ENCODE measurements at places on chromosomes 3 and 15.

- DNase-seq: no peak
These were observed 7.3 kb downstream of the ILDR1 start for GRCh38 chr3:122014741-122015140.

GRCh38 chr3:58271901-58272501 is 34.0 kb upstream of the RPP14 start:
- DNase-seq: no peak

DNA sequence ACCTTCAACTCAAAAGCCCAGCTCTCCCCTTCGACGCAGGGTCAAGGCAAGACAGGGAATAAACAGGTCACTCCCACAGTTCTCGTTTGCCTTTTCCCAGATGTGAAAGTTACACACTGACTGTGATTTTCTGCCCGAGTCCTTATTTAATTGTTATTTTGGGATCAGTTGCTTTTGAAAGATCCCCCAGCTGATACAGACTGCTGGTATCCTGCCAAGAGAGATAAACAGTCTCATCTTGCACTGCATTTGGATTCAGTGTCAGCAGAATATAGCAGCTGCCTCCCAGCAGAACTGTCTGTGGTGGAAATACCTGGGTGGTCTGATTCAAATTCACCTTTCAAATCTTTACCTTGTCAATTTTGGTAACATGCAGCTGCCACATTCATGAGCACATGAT is 56.0 kb upstream of the FAM3D start:
- no peak for DNase-seq

GRCh38 chr3:174346571-174346970 is 512.6 kb upstream of the NAALADL2 start:
- DNase-seq: no peak

DNA sequence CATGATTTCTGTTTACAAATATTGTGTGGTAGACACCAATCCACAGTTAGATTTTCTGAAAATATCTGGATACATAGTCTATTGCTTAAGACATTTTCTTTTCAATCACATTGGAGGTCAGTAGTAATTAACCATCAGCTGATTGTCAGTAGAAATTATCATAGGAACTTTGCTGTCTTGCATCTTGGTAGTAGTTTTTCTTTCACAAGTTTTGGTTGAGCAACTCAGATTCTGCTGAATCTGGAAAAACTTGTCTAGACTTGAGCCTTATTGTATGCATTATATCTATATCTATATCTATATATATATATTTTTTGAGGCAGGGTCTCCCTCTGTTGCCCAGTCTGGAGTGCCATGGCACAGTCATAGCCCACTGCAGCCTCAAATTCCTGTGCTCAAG is 4.0 kb downstream of the RAB11A start:
- no peak for DNase-seq

Data from NCI-H446 (cell line).